Pericardium fibroblast (primary cell): ENCODE measurements at places on chromosomes 7 and 10. TPM values are rescaled to one million over a fixed set of nuclear protein-coding genes. Genes with fewer than 3 reads are reported as not detected.

Gene PRKAR2B
- total RNA-seq, result 3.6 and 4.0 TPM in 2 replicates

Gene GIMAP6
- not detected in 2 replicates for total RNA-seq

Gene COMMD3
- total RNA-seq, result 50.6 and 62.2 TPM in 2 replicates

Gene RINT1
- total RNA-seq, result 16.2 and 22.1 TPM in 2 replicates

Gene DENND2A
- 8.8 and 15.3 TPM in 2 replicates for total RNA-seq

Gene VAX1
- total RNA-seq, result not detected in 2 replicates

Gene FXYD4
- not detected in 2 replicates for total RNA-seq

Gene ZNF425
- 2.3 and 2.7 TPM in 2 replicates for total RNA-seq

Gene GJC3
- not detected in 2 replicates for total RNA-seq
